ENCODE measurements at places on chromosomes 3 and 15.

DNA sequence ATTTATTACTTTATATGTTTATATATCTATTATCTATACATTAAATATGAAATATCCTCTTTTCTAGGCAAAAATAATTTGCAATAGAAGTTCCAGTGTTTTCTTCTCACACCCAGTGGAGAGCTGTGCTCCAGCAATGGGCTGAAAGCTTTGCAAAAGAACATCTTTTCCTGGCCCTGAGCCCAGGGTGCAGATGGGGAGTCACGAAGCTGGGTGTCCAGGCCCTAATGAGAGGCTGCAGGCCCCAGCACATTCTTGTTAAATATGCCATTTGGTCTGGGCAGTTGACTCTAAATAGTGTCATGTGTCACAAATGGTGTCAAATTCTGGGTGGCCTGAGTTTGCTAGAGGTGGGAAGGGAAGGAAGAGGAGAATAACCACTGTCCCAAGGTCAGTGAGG, 5.7 kb downstream of the NTRK3 start:
- no peak for DNase-seq

- no peak for DNase-seq
Measured at GRCh38 chr15:32838820-32839219, 121.0 kb downstream of the GREM1 start.

GRCh38 chr3:67906261-67906660, 251.8 kb upstream of the SUCLG2 start:
- DNase-seq: no peak

- DNase-seq: no peak
Measured at GRCh38 chr3:58540176-58540858, 3.3 kb upstream of the ACOX2 start.

DNA sequence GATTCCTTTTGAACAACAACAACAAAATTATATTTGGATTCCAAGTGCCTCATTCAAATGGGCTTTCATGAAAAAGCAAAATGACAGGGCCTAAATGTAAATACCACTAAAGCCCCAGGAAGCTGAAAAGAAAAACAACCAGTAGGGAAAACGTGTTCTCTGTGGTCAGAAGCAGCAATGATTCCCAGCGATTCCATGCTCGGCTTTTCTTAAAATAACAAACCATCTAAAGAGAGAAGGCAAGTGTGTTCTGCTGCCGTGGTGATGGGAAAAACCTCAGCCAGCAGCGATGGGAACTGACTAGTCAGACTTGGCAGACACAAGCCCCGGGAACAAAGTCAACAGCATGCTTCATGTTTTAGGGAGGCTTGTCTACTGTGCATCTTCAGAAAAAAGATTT, 153.6 kb downstream of the TNIK start:
- no peak for DNase-seq

- DNase-seq: no peak
Measured at GRCh38 chr3:179308001-179308400, 14.8 kb upstream of the ZNF639 start.

- no peak for DNase-seq
Measured at GRCh38 chr3:178562947-178563232, 26.7 kb downstream of the KCNMB2 start.

DNA sequence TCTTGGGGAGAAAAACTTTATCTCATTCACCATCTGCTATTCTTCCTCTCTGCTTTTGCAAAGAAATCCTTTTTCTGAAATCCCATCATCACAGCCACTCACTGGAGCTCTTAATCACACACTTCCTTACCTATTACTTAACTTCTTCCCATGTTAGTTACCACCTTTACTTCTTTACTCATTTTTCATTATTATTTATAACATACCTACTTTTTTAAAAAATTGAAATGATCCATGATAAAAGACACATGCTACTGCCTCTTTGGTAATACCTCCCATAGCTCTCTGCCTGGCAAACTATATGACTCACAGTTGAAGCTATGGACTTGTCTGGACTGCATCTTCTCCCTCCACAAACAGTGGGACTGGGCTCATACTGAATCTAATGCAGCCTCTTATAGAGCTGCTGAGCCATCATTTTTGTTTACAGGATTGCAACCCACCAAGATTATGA, 150.3 kb downstream of the TNIK start:
- DNase-seq: no peak

DNA sequence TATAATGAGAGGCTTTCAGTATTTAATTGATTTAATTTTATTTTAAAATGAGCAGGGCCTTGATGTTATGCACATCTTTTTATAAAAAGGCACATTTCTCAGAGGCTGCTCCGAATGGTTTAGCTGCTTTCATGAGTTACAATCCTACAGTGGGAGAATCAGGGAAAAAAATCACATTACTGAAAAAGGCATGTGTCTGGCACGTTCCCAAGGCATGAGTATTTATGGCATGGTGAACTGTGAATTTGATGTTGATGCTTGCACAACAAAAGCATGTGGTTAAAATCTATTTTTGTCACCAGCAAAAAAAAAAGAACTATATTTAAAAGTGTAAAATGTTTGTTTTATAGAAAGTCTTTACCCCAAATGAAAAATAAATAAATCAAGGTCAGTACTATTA, 485.2 kb upstream of the ROBO2 start:
- no peak for DNase-seq

GRCh38 chr15:44468709-44469385, 41.4 kb downstream of the CTDSPL2 start:
- no peak for DNase-seq

DNA sequence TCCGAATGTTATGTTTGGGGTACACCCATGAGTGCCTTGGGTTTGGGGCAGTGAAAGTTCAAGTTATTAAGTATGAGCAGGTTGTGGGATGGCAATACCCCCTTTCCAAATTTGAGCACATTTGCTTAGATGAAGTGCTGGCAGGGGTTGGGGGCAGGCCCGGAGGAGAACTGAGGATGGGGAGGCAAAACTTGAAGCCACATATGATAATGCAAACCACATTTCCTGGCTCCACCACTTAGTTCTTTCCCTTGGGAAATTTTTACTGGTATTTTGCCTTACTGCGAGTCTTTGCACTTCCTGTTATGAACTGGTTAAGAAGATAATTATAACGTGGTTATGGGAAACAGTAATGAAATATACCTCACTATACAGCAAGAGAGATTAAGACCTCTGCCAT, 336.0 kb upstream of the ONECUT1 start:
- DNase-seq: no peak

DNA sequence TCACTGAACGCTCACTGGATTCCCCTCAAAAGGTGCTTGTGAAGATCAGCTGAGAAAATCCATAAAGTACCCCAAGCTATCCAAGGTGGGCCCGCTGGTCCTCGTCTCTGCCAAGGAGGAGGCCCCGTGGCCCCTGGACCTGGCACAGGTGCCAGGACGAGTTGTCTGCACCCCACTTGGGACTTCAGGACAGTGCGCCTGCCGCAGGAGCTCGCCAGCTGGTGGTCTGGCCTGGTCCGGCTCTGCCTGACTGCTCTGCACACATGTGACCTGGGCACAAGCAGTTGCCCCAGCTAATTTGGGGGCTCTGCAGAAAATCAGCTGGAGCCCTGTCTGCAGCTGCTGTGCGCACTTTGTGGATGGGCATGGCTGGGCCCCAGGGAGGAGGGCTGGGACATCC, 159.9 kb downstream of the NSMCE3 start:
- DNase-seq: no peak

GRCh38 chr15:26702381-26702780, 70.5 kb downstream of the GABRB3 start:
- DNase-seq: no peak

- DNase-seq: peak; percentile 47
Measured at GRCh38 chr3:12840591-12841148, 695 bp downstream of the RPL32 start.
